ENCODE measurements at places on chromosomes 3 and 15.

- no peak for DNase-seq
Observed at GRCh38 chr15:96073908-96074307, 256.6 kb upstream of the NR2F2 start.

GRCh38 chr3:186598108-186598784, 14.6 kb upstream of the AHSG start:
- peak; percentile 80 for DNase-seq

GRCh38 chr3:52841211-52841980, 6.6 kb upstream of the MUSTN1 start:
- DNase-seq = no peak

- no peak for DNase-seq
Observed at GRCh38 chr15:29270169-29270955, 740 bp upstream of the NSMCE3 start.

DNA sequence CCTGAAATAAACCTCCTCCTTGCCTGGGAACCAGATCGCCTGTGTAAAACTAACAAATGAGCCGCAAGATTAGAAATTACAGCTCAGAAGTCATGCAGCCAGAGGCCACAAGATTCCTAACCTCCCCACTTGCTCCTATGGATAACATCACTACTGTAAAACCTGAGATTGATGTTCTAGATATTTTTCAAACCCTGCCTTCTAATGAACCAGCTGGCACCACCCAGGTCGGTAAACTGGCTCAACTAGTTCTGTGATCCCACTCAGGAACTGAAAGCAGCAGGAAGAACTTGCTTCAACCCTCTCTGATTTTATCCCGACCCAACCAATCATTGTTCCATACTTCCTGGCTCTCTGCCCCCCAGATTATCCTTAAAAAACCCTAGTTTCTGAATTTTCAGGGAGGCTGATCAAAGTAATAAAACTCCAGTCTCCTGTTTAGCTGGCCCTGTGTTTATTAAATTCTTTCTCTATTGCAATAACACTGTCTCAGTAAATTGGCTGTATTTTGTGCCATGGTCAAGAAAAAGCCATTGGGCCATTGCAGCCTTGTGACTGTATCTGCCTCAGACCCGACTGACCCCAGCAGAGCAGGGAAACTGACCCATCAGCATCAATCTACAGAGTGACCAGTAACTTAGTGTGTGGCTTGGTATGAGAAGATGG, 98.9 kb downstream of the RPLP1 start:
- DNase-seq = no peak

- DNase-seq = no peak
Observed at GRCh38 chr15:72198356-72199204, 993 bp upstream of the GRAMD2A start.

DNA sequence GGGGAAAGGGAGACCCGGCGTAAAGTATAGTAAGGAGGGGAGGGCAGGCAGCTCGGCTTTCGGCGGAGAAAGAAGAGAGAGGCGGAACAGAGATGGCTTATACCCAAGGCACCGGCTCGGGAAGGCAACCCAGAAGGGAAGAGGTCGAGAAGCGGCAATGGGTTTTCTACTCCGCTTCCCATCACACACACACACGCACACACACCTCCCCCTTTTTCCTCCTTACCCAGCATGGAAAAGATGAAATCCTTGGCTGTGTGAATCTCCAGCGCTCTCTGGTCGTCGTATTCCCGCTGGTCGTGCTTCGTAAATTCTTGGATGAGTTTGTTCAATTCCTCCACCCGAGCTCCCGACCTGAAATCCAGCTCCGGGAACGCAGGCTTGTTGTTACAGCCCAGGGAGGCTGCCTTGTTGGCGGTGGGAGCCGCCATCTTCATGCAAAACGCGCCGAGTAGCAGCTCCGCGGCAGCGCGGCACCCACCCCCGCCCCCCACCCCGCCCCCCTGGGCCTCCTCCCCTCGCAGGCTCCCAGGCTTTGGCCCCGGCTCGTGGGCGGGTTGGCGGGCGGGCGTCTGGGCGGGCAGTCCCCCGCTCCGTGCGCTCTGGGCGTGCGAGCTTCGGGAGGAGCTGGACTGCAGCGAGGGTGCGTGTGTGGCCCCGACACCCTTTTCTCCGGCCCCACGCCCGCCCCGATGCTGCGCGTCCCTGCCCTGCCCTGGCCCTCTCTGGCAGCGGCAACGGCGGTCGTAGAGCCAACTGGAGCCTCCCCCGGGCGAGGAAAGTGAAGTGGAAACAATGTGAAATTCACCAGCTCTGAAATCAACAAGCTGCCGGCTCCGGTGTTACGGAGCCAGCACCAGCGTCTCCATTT, at the start of gene MB21D2:
Gene MB21D2, minus strand, starts transcription at position 453 of the 871 bp plus-strand sequence. Its CDS starts 16 bp downstream, at position 437.
- peak; percentile 92 for DNase-seq
